ENCODE measurements at places on chromosomes 13 and 19.
A peak's percentile ranks its signal among the peaks of the same experiment; 100 is the strongest.

DNA sequence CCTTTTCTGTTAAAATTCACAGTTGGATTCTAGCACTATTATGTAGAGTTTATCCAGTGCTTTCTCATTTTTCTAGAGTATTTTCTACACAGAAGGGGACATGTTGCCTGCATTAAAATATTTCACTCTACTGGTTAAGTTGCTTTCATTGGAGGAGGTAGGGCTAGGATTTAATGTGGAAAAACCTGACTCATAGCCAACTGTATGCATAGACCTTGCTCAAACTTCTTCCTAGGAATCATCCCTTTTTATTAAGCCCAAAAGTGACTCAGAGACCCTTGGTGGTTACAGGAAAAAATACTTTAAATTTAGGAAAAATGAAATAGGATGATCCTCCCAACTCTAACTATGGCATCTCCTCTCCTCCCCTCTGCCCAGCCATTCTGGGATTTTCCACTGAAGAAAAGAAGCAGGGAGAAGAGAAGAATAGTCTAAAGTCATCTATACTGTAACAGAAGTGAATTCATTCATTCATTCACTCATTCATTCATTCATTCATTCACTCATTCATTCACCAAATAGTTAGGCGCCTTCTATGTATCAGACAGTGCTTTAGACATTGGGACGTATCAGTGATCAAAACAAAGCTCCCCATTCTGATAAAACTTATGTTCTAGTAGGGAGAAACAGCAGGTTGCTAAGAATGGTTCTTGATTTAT lies 109.0 kb upstream of the HTR2A start:
- DNase-seq = no peak

- DNase-seq = no peak
Observed at GRCh38 chr13:25088562-25089221, 7.2 kb upstream of the PABPC3 start.

DNA sequence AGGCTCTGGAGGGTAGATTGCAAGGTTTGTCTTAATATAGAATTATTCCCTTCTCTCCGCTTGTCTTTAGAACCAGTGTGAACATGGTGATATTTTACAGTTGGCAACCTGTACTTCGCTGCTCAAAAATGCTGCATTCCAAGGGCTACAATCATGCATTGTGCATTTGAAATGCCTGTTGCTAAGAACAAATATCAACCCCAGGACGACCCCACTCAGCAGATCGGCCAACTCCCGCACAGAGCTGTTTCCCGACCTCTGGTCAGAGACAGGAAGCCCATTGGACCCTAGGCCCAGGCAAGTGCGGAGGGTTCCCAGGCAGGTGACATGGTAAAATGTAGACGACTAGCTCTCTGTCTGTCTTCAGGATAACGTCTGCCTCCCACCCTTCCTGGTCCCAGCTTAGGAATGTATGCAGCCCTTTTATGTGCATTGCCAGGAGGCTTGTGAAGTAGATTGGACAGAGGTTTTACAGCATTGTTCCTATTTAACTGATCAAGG lies 263.5 kb downstream of the FOXO1 start:
- no peak for DNase-seq

DNA sequence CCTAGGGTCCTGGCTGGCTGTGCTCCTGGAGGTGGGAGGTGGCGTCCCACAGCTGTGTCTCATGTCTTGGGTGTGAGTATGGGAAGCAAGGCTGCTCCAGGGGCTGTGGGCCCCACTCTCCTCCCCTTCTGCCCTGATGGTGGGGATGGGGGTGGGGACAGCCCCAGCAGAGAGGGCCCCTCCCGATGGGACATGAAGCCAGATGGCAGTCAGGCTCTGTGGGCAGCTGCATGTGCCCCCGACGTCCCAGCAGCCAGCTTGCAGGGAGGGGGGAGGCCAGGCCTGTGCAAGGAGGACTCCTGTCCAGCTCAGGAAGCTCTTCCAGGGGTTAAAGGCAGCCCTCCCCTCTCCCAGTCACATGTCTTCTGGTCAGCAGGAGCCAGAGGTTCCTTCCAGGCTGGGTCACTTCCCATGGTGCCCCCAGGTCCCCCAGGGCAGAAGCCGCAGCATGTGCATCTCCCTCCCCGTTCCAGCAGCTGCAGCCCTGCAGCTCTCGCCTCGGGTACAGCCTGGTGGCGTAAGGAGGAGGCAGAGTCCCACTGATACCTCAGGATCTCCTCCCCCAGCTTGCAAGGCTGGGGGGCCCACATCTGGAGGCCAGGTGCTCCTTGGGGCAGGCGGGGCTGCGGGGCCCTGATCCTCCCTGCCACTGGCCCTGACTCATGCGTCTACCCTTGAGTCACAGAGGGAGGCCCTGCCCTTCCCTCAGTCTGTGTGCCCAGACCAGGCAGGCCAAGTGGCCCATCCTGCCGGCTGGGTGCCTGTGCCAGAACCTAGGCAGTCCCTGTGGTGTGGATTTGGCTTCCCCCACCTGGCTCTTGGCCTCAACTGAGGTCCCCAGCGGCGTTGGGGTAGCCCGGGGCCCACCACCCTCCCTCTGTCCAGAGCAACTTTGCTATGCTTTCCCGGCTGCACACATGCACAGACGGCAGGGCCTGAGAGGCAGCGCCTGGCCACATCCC lies 13.0 kb downstream of the YIPF2 start:
- DNase-seq = no peak

DNA sequence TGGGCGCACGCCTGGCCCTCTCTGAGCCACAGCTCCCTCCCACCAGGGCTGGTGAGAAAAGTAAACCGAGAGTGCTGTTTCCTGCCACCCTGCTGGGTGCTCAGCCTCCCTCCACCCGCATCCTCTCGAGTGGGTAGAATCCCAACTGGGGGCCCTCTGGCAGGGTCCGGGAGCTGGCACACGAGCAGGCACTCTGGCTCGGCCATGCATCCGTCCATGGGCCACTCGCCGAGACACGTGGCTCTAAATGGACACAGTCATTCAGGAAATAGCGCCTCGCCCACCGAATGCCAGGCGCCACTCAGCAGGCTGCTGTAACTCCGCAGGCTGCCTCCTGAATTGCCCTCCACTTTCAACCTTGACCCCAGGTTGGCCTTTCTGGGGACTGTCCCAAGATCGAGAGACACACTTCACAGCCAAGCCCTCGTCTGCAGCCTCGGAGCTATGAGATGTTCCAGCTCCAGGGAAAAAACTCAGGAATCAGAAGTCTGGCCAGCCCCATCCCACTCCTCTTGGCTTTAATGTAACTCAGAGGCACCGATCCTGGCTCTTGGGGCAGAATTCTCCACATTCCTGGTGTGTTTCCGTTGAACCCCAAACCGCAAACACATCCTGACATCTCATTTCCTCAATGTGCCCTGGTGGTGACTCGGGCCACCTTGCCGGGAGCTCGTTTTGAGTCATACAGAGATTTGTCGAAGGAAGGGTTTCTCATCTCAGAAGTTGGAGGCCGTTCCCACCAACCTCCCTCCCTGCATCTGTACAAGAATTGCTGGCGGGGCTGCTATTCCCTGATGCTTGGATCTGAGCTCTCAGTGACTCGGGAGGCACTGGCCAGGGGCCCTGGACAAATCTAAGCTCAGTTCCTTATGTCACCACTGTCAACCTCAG lies 14.1 kb downstream of the KLF2 start:
- DNase-seq = peak; percentile 55

- DNase-seq = no peak
Observed at GRCh38 chr13:111392486-111392885, 72.0 kb downstream of the TEX29 start.

DNA sequence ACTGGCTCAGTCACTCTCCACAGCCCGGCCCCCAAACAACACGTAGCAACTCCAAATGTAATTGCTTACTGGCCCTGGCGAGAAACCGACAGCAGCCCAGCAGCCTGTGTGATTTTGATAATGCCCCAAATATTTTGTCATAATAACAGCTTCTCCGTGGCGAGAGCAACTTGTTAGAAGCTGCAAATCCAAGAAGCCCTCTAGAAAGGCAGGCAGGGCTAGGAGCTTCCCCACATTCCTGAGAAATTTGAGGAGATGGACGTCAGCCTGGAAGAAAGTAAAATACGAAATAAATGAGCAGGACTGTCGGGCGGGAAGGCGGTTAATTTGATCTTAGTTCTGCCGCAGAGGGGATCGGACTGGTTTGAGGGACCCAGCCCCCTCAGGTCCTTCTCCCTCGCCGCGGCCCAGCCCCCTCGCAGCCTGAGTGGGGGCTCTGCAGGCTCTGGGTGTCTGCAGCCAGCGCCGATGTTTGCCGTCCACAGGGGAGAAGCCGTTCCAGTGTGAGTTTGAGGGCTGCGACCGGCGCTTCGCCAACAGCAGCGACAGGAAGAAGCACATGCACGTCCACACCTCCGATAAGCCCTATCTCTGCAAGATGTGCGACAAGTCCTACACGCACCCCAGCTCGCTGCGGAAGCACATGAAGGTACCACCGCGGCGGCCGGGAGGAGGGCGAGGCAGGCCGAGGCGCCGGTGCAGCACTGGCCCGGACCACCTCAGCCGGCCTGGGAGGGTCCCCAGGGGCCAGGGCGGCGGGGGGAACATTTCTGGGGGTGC lies 3.1 kb downstream of the ZIC2 start:
- peak; percentile 55 for DNase-seq

DNA sequence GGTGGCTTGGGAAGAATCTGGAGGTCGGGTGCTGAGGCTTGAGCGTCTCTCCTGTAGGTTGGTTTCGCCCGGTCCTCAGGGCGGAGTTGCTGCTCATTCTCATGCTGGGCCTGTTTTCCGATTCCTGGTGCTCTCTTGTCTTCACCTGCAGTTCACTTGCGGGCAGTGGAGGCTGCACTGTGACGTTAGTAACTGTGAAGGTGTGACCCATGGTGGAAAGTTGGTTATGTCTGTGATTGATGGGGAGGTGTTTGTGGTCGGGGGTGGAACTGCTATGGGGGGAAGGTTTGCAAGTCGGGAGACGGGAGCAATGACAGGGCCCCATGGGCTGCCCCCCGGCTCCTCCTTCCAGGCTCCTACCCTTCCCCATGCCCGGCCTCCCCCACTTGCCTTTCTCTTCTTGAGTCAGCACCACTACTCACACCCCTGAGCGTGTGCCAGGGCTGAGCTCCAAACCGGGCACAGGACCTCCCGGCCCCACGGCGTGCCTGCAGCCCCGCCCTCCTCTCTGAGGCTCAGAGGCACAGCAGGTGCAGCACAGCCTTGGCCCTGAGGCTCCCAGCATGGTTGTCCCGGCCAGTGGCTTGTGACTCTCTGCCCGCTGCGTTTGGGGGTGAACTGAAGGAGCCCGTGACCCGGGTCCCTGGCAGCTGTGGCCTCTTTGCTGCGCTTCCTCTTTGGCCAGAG lies 79.1 kb downstream of the ATP11A start:
- peak; percentile 6 for DNase-seq

DNA sequence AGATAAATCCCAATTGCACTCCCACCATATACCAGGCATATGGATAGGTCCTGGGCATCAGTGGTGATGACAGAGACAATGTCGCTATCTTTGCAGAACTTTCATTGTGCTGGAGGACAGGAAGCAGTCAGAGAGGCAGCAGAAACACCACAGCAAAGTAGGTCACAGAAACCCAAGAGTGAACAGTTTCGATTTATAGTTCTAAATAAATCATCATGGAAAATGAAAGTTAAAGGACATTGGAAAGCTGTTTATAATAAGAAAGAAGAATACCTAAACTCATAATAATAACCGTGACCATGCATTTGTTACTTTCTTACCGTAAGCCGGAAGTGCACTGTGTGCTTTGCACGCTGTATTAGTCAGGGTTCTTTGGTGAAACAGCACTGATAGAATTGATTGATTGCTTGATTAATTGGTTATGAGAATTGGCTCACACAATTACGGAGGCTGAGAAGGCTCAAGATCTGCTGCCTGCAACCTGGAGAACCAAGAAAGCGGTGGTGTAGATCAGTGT lies 38.9 kb downstream of the ALOX5AP start:
- DNase-seq = no peak

DNA sequence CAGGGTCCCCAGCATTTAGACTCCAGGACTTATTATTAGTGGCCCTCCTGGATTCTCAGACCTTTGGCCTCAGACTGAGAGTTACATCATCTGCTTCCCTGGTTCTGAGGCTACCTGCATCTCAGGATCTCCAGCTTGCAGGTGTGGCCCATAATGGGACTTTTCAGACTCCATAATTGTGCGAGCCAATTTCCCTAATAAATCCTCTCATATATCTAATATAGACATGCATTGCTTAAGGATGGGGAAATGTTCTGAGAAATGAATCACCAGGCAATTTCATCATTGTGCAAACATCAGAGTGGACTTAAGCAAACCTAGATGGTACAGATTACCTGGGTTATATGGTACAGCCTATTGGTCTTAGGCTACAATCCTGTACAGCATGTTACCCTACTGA lies 116.5 kb upstream of the FBXL3 start:
- DNase-seq = no peak

GRCh38 chr19:11227195-11227886 lies 12.1 kb upstream of the ANGPTL8 start:
- DNase-seq = no peak

DNA sequence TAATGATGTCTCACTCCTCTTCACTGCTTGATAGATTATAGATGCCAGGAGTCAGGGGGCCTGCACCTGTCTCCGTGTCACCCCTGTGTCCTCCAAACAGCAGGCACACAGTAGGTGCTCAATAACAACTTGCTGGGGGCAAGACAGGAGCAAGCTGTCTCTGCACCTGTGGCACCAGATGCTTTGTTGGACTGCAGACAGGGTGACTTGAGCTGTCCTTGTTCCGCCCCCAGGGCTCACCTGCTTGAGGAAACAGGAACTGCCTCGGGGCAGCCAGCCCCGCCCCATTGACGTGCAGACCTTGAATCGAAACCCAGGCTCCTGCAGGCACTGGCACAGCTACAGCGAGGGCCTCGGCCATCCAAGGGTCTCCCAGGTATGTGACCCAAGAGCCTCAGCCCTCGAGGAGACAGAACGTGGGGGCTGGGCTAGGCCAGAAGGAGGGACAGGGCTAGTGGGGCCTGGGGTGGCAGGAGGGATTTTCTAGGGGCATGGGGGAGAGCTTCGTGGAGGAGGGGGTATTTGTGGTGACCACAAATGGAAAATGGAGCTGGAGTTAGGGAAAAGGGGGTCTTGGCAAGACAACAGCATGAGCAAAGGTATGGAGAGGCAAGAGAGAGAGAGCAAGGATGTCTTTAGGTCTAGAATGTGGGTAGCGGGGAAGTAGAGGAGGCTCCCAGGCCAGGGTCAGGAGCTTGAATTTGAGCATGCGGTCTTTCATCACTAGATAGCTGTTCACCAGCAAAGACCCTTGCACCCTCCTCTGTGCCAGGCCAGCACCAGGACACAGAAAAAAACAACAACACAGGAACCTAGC lies at the start of gene HSH2D:
Gene HSH2D (plus strand): TSS at position 287 of the 817 bp plus-strand sequence. CDS start 5,066 bp downstream, outside the sequence.
- DNase-seq = peak; percentile 88
